Inflammatory macrophage treated with lipopolysaccharide for 4 hours (primary cell): ENCODE measurements at places on chromosomes 2 and 18.

DNA sequence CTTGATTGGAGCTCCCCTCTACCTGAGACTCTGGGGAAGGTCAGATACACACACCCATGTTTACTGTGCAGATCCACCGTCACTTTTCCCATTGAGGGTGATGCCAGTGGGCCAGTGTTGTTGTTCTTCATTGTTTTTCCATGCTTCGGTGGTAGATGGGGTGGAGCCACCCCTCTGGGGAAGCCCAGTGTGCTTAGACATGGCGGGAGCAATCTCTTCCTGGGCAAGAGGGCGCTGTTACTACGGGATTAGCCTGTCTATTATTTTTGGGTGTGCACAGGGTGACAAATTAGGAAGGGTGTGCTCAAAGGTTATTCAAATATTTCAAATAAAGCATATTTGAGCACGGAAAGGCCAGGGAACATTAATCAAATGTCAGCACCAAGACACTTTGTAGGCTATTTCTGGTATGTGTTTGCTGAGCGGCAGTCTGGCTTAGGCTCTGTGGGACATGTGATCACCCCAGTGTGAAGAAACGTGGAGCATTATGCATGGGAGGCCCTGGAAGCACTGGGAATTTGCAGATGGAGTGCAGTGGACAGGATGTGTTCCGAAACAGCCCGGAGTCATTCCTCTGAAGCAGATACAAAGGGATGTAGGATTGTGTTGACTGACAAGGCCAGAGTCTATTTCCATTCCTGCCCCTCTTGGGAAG, 34.8 kb upstream of the SMIM21 start:
- DNase-seq, result no peak

DNA sequence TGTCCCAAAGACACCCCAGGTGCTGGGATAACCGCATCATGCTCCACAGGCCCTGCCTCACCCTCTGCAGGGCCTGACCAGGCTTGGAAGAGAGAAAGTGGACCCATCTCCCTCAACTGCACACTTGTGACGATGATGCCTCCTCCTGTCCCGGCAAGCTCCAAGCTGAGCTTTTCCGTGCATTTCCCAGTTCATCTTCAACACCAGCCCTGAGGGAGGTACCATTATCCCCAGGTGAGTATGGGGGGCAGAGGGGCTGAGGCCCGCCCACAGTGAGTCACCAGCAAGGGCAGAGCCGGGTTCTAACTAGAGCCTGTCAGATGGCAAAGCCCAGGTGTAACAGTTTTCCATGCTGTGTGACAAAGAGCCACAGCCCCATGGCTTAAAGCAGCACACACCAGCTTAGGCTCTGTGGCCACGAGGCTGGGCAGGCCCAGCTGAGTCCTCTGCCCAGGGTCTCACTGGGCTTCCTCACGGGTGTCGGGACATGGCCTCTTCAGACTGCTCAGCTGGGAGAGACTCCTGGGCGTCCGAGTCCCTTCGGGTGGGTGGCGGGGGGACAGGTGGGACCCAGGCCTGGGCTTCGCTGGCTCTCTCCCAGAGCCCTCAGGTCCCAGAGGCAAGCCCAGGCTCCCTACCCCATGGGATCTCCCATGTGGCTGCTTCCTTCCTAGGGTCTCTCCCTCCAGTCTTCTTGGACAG, 108.4 kb upstream of the OTOS start:
- no peak for DNase-seq

- DNase-seq, result no peak
Measured at GRCh38 chr2:209653134-209653533, 118.5 kb upstream of the UNC80 start.

- no peak for DNase-seq
Measured at GRCh38 chr2:231764760-231765159, 16.3 kb downstream of the PDE6D start.

DNA sequence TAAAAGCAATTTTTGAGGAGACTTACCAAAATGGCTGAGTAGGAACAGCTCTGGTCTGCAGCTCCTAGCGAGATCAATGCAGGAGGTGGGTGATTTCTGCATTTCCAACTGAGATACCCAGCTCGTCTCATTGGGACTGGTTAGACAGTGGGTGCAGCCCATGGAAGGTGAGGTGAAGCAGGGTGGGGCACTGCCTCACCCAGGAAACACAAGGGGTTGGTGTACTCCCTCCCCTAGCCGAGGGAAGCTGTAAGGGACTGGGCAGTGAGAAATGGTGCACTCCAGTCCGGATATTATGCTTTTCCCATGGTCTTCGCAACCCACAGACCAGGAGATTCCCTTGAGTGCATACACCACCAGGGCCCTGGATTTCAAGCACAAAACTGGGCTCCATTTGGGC, 419.0 kb downstream of the NUP35 start:
- DNase-seq, result no peak

GRCh38 chr2:215775106-215775505, 238.2 kb downstream of the MREG start:
- peak; percentile 36 for DNase-seq

DNA sequence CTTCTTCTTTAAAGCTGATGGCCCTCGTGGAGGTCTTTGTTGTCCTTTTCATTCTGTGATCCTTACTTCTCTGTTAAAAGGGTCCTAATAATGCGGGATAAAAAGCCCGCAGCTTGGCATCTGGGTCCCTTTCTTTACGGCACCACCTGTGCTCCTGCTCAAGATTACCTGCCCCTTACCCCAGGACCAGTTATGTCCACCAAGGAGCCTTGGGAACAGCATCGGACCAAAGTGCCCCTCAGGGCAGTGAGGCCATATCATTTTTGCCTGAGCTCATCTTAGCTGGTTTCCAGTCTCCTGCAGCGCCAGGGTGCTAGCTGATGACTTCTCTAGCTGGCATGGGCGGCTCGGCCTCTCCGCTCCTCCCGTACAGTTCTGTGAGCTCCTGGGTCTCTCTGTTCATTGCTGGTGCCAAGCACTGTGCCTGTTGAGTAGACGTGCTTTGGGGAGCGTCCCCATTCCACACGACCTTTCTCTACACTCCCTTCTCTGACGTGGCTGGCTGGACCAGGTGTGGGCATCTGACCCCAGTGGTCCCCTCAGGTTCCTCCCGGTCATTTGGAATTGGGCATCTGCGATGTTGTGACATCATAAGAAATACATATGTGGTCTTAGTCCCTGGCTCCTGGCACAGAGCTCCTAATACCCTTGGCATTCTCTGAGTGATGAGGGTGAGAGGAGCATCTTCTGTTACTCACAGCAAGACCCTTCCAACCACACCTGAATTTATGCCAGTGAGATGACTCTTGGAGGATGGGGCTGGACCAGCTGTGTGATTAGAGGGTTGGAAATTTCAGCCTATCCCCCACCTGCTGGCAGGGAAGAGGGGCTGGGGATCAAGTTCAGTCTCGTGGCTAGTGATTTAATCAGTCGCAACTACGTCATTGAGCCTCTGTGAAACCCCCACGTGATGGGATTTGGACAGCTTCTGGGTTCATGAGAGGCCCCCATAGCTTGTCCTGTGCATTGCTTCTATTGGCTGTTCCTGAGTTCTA, 134.2 kb upstream of the HS6ST1 start:
- DNase-seq, result no peak

DNA sequence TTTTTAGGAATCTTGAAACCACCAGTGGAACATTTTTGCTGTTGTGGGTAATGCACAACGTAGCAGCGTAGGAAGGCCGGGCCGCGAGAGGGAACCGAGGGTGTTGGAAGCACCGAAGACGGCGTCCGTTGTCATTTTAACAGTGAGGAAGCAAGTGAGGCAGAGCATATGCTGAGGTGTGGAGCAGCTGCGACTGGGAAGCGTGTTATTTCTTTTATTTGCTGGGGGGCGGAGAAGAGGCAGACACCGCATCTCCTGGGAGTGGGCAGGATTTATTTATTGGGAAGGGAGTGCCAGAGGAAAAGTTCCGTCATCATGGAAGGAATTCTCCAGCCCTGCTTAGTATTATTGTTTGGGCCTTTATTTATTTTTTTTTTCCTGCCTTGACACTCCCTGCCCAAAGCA, 232.8 kb downstream of the KLHL29 start:
- DNase-seq, result no peak

DNA sequence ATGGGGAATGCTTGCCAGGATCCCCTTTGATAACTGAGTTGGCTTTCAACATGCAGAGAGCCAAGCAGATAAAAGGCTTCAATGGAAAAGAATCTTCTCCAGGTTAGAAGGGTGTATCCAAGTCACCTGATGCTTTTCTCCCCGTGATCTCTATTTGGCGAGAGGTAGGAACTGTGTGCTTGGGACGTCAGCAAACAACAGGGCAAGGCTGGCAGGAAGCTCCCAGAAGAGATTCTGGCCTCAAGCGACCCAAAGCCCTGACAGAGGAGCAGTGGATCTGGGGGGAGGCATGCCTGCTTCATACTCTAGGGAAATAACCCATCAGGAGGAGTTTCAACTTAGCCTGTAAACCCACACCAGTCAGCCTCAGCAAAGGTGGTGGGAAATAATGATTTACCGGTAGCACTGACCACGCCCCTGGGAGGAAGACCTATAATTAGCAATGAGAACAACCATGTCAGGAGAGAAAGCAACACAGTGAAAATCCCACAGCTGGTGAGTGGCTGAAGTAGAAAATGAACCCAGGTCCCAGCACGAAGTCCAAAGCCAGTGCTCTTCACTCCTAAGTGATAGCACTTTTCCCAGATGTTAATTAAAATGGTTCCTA, 76.3 kb upstream of the SEC11C start:
- no peak for DNase-seq

- no peak for DNase-seq
Measured at GRCh38 chr2:177970670-177971454, 101.7 kb downstream of the PDE11A start.
